Neural progenitor cell (in vitro differentiated cells): ENCODE measurements at places on chromosomes 11 and 22. TPM values are rescaled to one million over a fixed set of nuclear protein-coding genes. Genes with fewer than 3 reads are reported as not detected.

Gene FAM180B
- total RNA-seq, result not detected in 2 replicates

Gene ASPHD2
- total RNA-seq, result 9.3 and 12.7 TPM in 2 replicates

Gene NDUFS3
- total RNA-seq, result 78.9 and 91.2 TPM in 2 replicates

Gene MOV10L1
- 0.99 TPM in 1 of 2 replicates, not detected in the other for total RNA-seq

Gene GRIK4
- total RNA-seq, result 0.36 and 0.68 TPM in 2 replicates

Gene APOL5
- total RNA-seq, result not detected in 2 replicates

Gene BRSK2
- 8.2 and 13.8 TPM in 2 replicates for total RNA-seq

Gene CNGA4
- total RNA-seq, result 0.15 TPM in 1 of 2 replicates, not detected in the other

Gene TBCEL
- 20.4 and 22.3 TPM in 2 replicates for total RNA-seq

- H3K27me3 ChIP-seq, result peaks cover 19% of the 10 kb centered on the region
- H3K4me1 ChIP-seq, result no peaks in the 10 kb centered on the region
- no peak for DNase-seq
- no peak overlapping the region for H3K4me3 ChIP-seq
Observed at GRCh38 chr22:20305894-20306645, 13.8 kb downstream of the DGCR6L start.

DNA sequence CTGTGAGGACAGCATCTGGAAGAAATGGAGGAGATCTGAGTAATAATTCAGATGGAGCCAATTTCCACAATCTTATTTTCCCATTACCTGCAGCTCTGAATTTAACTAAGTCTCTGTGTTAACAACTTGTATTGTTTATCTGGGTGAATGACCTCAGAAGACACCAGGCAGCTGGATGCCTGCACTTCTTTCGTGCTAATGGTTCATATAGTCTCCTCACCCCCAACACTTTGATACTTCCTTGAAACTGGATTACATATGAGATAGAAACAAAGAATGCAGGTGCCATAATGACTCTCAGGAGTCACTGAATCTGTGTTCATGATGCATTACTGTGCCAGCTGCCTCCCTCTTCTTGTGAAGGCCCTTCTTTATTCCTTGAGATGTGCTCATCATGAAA lies 125.6 kb upstream of the VPREB1 start:
- DNase-seq, result no peak
- no peaks in the 10 kb centered on the region for H3K36me3 ChIP-seq
- no peak overlapping the region for H3K4me3 ChIP-seq
- no peaks in the 10 kb centered on the region for H3K4me1 ChIP-seq

DNA sequence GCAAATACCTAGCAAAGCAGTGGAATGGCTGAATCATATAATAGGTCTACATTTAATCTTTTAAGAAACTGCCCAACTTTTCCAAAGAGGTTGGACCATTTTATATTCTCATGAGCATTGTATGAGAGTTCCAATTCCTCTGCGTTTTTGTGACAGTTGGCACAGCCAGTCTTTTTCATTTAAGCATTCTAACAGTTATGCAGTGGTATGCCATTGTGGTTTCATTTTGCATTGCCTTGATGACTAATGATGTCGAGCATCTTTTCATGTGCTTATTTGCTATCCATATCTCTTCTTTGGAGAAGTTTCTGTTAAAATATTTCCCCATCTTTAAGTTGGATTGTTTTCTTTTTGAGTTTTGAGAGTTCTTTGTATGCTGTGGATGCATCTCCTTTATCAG lies 38.7 kb downstream of the EIF3F start:
- no peak overlapping the region for H3K4me3 ChIP-seq
- no peaks in the 10 kb centered on the region for H3K36me3 ChIP-seq
- no peak for DNase-seq
- no peak overlapping the region for H3K27ac ChIP-seq

GRCh38 chr11:10387206-10388083 lies 67.6 kb upstream of the AMPD3 start:
- no peak overlapping the region for H3K4me3 ChIP-seq
- peaks cover 4% of the 10 kb centered on the region for H3K4me1 ChIP-seq
- DNase-seq, result no peak
- H3K27ac ChIP-seq, result no peak overlapping the region
- H3K27me3 ChIP-seq, result no peaks in the 10 kb centered on the region

DNA sequence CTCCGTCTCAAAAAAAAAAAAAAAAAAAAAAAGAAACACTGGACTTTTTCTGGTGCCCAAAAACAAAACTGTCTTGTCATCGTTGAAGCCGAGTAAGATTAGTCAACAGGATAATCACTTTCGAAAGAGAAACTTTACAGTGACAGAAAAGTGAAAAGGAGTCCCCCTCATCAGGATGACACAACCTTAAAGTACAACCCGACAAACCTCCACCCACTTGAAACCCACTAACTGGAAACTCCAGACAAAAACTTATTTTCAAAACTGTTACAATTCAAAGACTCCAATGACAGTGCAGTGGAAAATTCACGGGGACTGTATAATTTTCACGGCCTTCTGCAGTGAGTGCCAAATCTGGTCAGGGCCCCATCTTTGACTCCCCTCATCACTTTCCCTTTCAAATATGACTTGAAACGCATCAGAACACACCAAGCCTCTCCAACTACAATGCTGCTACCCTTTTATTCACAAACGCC lies 1.3 kb downstream of the DENND5A start:
- no peak overlapping the region for H3K27ac ChIP-seq
- H3K4me1 ChIP-seq, result no peaks in the 10 kb centered on the region
- peak overlapping the region; percentile 85 for H3K4me3 ChIP-seq
- no peak for DNase-seq
